ENCODE measurements at places on chromosomes 6 and 20. TPM values are rescaled to one million over a fixed set of nuclear protein-coding genes. Genes with fewer than 3 reads are reported as not detected.

- no peak overlapping the region for H3K4me3 ChIP-seq
- H3K27me3 ChIP-seq: no peaks in the 10 kb centered on the region
- no peaks in the 10 kb centered on the region for H3K36me3 ChIP-seq
- H3K27ac ChIP-seq: no peak overlapping the region
- no peak for DNase-seq
Observed at GRCh38 chr6:139409026-139409425, 34.6 kb upstream of the CITED2 start.

- no peak for DNase-seq
- no peaks in the 10 kb centered on the region for H3K27me3 ChIP-seq
- H3K4me3 ChIP-seq: no peak overlapping the region
- no peaks in the 10 kb centered on the region for H3K36me3 ChIP-seq
Observed at GRCh38 chr6:102438171-102438570, 1044.7 kb downstream of the GRIK2 start.

- H3K27ac ChIP-seq: peak overlapping the region; percentile 56
- no peak for DNase-seq
- H3K4me1 ChIP-seq: peaks cover 8% of the 10 kb centered on the region
- peak overlapping the region; percentile 51 for H3K4me3 ChIP-seq
Observed at GRCh38 chr6:167934426-167934864, 63.0 kb upstream of the KIF25 start.

- H3K27me3 ChIP-seq: peaks cover 8% of the 10 kb centered on the region
- no peaks in the 10 kb centered on the region for H3K36me3 ChIP-seq
- peak overlapping the region; percentile 69 for H3K27ac ChIP-seq
- DNase-seq: peak; percentile 80
- H3K4me3 ChIP-seq: peak overlapping the region; percentile 75
- H3K4me1 ChIP-seq: peaks cover 18% of the 10 kb centered on the region
Observed at GRCh38 chr6:105994591-105995390, 91.3 kb upstream of the PRDM1 start.

DNA sequence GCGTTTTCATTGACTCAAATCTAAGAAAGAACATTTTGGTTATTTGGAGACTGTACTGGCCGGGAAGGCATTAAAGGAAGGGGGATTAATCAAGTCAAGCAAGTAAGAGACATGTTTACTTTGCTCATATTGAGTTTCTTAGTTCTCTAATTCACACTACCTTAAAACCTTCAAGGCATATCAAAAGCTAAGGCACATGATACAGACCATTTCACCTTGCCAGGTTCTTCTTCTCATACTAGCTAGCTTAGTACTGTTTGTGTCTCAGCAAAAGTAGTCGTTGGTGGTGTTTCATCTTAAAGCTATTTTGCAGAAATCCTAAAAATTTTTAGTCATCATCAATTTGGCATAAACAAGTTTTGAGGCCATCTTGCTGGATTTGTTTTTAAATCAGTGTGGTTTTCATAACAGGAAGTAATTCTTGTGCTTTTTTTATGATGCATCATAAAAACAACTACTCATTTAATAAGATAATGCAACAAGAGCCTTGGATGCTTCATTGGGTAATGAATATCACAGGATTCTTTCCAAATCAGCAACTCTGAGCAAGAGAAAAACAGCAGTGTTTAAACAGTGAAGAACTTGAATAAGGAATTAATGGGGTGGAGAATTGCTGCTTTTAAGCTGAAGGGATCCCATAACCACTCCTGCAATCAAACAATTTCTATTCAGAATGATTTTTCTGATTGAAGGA, 425.3 kb downstream of the EPM2A start:
- no peak overlapping the region for H3K27ac ChIP-seq
- no peak for DNase-seq
- H3K4me3 ChIP-seq: no peak overlapping the region
- H3K36me3 ChIP-seq: no peaks in the 10 kb centered on the region
- no peaks in the 10 kb centered on the region for H3K4me1 ChIP-seq

GRCh38 chr6:12222405-12223366, 67.5 kb upstream of the EDN1 start:
- H3K27ac ChIP-seq: no peak overlapping the region
- no peaks in the 10 kb centered on the region for H3K36me3 ChIP-seq
- H3K27me3 ChIP-seq: peaks cover 5% of the 10 kb centered on the region
- no peak overlapping the region for H3K4me3 ChIP-seq
- no peak for DNase-seq

DNA sequence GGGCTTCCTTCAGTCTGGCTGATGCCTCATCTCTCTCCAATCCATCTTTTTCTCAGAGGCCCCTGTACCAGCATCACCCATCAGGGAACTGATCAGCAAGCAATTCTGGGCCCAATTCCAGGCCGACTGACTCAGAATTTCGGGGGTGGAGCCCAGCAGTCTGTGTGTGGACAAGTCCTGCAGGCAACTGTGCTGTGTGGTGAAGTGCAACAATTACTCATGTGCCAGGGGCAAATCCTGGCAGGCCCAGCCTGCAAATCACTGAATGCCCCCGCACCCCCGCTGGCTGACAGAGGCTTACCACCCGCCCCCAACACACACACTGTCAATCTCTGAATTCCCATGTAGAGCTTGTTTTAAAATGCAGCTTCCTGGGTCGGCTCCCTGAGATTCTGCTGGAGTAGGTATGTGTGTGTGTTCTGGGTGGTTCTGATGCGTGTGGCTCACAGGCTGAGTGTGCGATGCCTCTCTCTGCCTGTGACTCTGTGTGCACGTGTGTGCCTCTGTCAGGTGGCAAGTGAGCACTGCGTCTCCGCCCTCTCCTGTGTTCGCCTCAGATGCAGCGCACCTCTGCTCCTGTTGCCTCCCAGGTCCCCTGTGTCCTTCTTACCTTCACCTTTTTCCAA, 45.4 kb downstream of the SSR1 start:
- H3K27me3 ChIP-seq: no peaks in the 10 kb centered on the region
- H3K4me1 ChIP-seq: no peaks in the 10 kb centered on the region
- no peaks in the 10 kb centered on the region for H3K36me3 ChIP-seq
- DNase-seq: peak; percentile 72

DNA sequence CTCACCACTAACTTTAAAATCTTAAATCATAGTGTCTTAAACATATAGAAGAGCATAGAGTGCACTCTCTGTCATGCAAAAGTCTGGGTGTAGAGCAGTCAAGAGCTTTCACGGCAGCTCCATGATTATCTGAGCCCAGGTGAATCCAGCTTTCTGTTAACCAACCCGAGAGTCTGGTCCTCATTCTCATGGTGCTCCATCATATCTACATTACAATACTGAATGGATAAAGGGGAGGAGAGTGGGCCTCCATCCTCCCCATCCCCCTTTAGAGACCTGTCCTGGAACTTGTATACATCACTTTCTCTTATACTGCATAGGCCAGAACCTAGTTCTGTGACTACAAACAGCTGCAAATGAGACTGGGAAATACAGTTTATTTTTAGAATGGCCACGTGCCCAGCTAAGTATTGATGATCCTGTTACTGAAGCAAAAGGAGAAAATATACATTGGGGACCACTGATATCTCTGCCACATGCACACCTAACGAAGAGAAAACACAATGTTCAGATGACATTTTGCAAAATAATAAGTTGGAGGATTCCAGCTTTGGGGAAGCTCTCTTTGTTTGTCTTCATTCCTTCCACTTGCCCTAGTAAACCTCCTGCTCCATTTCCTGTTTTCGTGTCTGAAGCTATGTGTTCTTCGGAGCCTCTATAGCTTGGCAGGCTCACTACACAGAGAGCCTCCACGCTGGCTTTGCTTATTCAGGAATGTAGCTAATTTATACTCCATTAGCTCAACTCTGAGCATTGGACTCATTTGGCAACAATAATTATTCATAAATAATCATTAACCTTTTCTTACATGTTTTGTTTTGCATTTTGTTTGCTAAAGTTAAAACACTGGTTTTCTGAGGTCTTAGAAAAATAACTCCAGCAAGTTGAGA, 110.1 kb downstream of the IYD start:
- no peak overlapping the region for H3K27ac ChIP-seq
- DNase-seq: no peak
- H3K27me3 ChIP-seq: no peaks in the 10 kb centered on the region
- no peaks in the 10 kb centered on the region for H3K36me3 ChIP-seq
- no peaks in the 10 kb centered on the region for H3K4me1 ChIP-seq
- H3K4me3 ChIP-seq: no peak overlapping the region

GRCh38 chr6:4852938-4853337, 76.7 kb downstream of the CDYL start:
- H3K27ac ChIP-seq: no peak overlapping the region
- no peaks in the 10 kb centered on the region for H3K36me3 ChIP-seq
- no peaks in the 10 kb centered on the region for H3K27me3 ChIP-seq
- DNase-seq: no peak
- H3K4me1 ChIP-seq: peaks cover 17% of the 10 kb centered on the region

DNA sequence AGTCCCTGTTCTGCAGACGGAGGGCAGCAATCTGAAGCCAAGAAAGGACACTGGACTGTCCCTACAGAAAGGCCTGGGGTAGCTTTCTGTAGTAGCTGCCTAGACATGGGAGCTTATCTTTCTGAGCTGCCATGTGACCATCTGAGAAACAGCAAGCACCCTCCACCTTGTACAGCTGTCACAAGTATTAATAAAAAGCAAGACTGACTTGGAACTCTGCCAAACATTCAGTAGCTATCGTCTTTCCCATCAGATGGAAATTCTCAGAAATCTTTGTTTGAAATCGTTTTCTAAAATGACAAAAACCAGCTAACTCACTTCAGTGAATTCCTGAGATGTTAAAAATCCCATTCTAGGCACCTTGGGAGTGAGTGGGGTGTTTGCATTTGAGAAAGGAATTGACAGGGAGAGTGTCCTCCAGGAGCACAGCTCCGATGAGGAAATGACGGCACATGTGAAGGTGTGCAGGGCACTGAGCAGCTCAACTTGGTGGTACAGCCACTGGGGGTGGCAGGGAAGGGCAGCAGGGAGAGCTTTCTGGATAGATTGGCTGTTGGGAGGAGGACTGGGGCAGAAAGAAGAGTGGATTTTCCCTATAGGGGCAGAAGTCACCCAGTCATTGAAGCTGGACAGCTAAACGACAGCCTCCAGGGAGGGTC, 24.5 kb downstream of the ACSS1 start:
- H3K27ac ChIP-seq: peak overlapping the region; percentile 54
- H3K4me1 ChIP-seq: peaks cover 56% of the 10 kb centered on the region
- DNase-seq: no peak

GRCh38 chr6:166640342-166641043, 13.4 kb upstream of the RPS6KA2 start:
- no peaks in the 10 kb centered on the region for H3K36me3 ChIP-seq
- DNase-seq: no peak
- peaks cover 14% of the 10 kb centered on the region for H3K4me1 ChIP-seq
- no peak overlapping the region for H3K27ac ChIP-seq

- peak overlapping the region; percentile 15 for H3K4me3 ChIP-seq
- no peaks in the 10 kb centered on the region for H3K36me3 ChIP-seq
- no peaks in the 10 kb centered on the region for H3K27me3 ChIP-seq
- peak overlapping the region; percentile 71 for H3K27ac ChIP-seq
Observed at GRCh38 chr6:167699141-167699931, 127.4 kb upstream of the AFDN start.

- peak overlapping the region; percentile 99 for H3K27ac ChIP-seq
- no peaks in the 10 kb centered on the region for H3K27me3 ChIP-seq
- peak overlapping the region; percentile 94 for H3K4me3 ChIP-seq
- peaks cover 24% of the 10 kb centered on the region for H3K36me3 ChIP-seq
Observed at GRCh38 chr6:30325873-30326525, 728 bp upstream of the TRIM39 start.

DNA sequence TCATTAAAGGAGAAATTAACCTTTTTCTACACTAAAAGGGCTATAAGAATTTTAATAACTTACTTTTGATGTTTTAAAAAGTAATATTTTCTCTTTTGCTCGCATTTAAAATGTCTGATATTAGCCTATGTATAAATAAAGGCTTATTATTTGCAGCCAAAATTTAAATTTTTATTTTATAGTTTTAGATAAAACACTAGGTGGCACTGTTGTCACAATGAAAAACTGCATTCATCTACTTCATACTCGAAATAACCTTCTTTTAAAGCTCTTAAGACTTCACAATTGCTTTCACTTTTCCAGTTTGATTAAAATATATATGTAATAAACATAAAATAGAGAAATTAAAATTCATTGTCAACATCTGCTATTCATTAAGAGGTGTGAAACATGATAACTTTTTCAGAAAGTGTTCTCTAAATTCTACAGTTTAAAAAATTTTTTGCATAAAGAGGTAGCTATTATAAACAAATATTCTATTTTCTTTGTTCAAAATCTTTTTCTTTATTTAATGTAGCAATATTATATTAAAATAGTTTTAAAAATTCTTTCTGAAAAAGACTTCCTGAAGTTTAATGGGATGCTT, 78.8 kb upstream of the DEFB112 start:
- no peaks in the 10 kb centered on the region for H3K27me3 ChIP-seq
- H3K27ac ChIP-seq: no peak overlapping the region
- no peak overlapping the region for H3K4me3 ChIP-seq
- no peaks in the 10 kb centered on the region for H3K4me1 ChIP-seq
- no peaks in the 10 kb centered on the region for H3K36me3 ChIP-seq

- no peaks in the 10 kb centered on the region for H3K4me1 ChIP-seq
- no peak overlapping the region for H3K27ac ChIP-seq
- no peaks in the 10 kb centered on the region for H3K27me3 ChIP-seq
Observed at GRCh38 chr6:137967689-137968454, 100.8 kb downstream of the TNFAIP3 start.

GRCh38 chr6:102485480-102485879, 1092.0 kb downstream of the GRIK2 start:
- H3K4me1 ChIP-seq: peaks cover 9% of the 10 kb centered on the region
- DNase-seq: no peak
- H3K27me3 ChIP-seq: no peaks in the 10 kb centered on the region
- H3K36me3 ChIP-seq: no peaks in the 10 kb centered on the region
- no peak overlapping the region for H3K27ac ChIP-seq

DNA sequence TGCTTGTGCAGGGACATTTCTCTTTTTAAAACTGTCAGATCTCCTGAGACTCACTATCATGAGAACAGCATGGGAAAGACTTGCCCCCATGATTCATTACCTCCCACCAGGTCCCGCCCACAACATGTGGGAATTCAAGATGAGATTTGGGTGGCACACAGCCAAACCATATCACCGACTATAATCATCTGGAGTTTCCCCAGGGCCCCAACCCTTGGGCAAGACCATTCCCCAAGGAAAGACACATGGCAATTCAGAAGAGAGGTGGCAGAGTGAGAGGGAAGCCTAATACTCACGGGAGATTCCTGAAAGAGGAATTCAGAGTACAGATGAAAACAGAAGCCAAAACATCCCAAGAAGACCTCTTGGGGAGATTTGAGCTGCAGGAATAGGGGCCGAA, 291.0 kb upstream of the PLCB4 start:
- H3K27ac ChIP-seq: no peak overlapping the region
- no peaks in the 10 kb centered on the region for H3K36me3 ChIP-seq
- no peak for DNase-seq
- no peaks in the 10 kb centered on the region for H3K27me3 ChIP-seq

DNA sequence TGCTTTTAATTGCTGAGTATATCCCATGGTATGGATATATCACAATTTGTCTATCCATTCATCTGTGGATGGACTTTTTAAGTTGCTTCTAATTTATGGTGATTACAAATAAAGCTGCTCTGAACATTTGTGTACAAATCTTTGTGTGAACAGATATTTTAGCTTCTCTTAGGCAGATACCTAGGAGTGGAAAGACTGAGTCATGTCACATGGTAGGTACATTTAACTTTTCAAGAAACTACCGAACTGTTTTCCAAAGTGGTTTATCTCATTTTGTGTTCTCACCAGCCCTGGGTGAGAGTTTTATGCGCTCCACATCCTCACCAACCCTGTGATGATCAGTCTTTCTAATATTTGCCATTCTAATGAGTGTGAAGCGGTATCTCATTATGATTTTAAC, 31.0 kb upstream of the ZNFX1 start:
- H3K4me1 ChIP-seq: no peaks in the 10 kb centered on the region
- H3K27me3 ChIP-seq: no peaks in the 10 kb centered on the region
- no peak overlapping the region for H3K27ac ChIP-seq
- no peak for DNase-seq
- H3K36me3 ChIP-seq: no peaks in the 10 kb centered on the region

Gene SLC24A3
- 6.0 TPM for polyA plus RNA-seq

Gene TRAPPC3L
- polyA plus RNA-seq: 0.03 TPM

Gene BPI
- 0.06 TPM for polyA plus RNA-seq

Gene HLA-A
- 125 TPM for polyA plus RNA-seq

Gene ANKEF1
- 1.3 TPM for polyA plus RNA-seq

Gene RAD21L1
- not detected for polyA plus RNA-seq
